ENCODE measurements at places on chromosomes 12 and 14.

DNA sequence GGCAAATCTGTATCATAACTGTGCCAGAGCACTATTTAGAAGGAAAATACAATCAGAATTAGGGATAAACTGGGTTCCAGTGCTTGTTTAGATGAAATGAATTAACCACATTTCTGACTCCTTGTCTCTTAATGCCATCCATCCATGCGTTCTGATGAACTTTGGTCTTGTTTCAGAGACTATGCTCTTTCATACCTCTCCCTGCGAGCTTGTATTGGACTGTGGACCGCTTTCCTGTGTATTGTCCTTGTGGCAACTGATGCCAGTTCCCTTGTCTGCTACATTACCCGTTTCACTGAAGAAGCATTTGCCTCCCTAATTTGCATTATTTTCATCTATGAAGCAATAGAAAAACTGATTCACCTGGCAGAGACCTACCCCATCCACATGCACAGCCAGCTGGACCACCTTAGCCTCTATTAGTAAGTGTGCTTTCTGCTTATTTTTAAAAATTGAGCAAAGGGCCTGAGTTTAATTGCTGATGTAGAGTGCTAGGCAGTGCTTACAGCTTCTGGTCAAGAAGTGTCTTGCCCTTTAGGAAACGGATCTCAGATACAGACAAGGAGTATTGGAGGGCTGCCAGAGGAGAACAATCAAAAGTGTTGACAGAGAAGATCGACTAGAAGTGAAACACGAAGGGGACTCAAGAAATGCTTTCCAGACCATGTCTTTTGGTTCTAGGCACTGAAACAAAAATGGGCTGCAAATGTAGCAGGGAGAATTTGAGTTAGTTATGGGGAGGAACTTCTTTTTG is 46.7 kb downstream of the SLC4A8 start:
- no peak for DNase-seq

DNA sequence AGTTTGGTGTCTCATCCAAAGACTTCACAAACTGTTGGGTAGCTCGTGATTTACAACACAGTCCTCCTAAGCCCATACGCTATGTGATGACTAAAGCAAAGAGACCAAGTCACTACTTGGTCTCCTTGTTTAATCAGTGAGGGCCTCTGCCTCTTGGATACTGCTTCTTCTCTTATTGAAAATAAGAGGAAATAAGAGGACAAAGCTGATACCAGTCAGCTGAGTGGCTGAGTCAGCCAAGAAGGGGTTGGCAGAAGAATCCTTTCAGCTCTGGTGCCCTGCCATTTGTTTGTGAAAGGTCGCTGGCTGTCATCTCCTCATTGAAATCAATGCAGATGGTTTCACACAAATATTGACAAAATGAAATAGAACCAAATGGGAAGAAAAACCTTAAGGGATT is 67.5 kb upstream of the SLC35F4 start:
- no peak for DNase-seq

DNA sequence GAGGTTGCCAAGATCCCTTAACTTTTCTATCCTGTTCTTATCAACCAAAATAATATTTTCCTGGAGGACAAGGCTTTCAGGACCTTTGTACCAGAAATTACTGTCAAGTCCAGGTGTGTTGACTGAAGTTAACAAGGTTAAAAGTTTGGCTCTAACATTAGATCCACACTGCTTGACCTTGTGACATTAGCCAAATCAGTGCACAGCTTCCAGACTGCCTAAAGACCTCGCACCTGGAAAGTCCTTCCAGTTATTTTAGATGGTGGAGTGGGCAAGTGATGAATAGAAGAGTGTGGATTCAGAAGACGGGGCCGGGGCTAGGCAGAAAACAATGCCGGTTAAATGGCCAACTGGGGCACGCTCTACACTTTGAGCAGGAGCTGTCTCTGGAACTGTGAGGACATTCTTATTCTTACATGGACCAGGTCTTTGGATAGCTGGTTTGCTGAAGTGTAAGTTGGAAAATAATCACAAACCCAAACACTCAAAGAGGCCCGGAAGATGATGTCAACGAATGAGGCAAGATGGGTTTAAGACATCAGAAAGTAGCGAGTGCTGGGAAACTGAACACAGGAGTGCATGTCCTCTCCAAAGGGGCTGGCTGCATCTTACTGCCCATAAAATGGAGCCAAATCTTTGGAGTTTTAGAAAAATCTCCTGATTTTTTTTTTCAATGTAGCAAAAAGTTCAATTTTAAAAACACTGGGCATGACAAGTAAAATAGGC is 56.3 kb downstream of the NIN start:
- no peak for DNase-seq

DNA sequence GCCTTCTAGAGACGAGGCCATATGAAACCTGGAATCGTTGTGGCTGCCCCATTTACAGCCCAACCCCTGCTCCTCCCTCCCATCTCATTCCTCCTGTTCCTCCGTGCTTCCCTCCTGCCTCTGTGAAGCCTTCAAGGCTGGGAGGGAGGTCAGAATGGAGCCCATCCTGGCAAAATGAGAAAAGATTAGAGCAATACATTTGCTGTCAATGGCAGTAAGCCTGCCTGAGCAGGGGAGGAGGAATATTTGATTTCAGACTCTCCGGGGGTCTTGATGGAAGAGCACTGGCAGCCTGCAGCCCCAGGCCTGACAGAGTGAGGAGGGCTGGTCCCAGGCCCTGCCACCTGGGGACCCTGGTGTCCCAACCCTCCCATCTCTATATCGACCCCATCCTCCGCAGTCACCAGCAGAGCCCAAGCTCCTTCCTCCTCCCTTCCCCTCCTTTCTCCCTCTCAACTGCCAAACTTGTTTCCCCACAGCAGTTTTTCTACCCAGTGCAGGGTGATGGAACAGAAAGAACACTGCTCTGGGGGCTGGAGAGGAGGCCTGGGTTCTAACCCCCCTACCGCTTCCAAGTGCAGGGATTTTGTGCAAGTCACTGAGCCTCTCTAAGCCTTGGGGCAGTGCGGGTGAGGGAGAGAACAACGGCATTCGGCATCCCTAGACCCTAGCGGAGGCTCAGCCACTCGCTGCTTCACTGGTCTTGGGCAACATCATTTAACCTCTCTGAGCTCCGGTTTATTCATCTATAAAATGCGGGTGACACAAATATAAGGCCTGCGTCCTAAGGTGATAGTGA is 16.0 kb upstream of the RACGAP1 start:
- no peak for DNase-seq

DNA sequence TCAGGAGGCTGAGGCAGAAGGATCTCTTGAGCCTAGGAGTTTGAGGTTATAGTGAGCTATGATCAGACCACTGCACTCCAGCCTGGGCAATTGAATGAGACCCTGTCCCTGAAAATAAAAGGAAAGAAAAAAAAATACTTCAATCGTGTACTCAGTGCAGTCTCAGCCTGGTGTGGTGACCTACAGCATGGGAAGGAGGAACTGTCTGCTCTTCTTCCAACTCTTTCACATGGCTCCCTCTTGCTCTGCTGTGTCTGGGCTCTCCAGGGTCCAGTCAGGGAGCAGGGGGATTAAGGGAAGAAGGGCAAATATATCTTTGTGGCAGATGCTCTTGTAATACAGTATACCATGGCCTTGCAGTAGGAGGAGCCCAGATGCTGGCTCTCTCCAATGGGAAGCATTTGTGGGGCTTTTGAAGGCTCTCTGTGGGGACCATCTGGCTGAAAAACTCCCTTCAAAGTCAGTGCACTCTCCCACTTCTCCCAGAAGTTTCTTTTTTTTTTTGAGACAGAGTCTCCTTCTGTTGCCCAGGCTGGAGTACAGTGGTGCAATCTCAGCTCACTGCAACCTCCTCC is 76.6 kb upstream of the TMPO start:
- DNase-seq = no peak

DNA sequence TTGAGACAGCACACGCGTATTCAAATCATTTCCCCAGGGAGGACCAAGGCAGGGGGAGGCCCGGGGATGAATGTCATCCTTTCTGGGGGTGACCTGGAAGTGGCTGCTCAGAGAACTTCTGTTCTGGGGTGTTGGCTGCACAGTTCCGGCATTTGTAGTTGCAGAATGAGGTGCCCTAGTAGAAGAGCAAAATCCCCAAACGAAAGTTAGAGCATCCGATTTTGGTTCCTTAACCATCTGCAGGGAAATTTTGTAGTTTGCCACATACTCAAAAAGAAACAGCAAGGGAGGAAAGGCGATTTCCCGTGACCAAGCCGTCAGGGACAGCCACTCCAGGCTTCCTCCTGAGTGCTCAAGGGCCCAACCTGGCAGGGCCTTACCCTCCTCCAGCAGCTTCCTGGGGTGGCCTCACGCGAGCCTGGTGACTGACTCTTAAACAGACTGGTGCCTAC is 13.0 kb upstream of the TRAF3 start:
- no peak for DNase-seq

- DNase-seq = no peak
Observed at GRCh38 chr12:91078501-91078900, 20.7 kb upstream of the KERA start.

GRCh38 chr14:104213301-104214034 is 75.1 kb downstream of the KIF26A start:
- DNase-seq = no peak

- DNase-seq = no peak
Observed at GRCh38 chr14:65618996-65619395, 206.5 kb downstream of the FUT8 start.

- no peak for DNase-seq
Observed at GRCh38 chr14:36866867-36867266, 205.2 kb downstream of the PAX9 start.

- no peak for DNase-seq
Observed at GRCh38 chr14:34436118-34436905, 25.7 kb downstream of the SPTSSA start.

- no peak for DNase-seq
Observed at GRCh38 chr12:44258246-44258645, 422.4 kb downstream of the TMEM117 start.

DNA sequence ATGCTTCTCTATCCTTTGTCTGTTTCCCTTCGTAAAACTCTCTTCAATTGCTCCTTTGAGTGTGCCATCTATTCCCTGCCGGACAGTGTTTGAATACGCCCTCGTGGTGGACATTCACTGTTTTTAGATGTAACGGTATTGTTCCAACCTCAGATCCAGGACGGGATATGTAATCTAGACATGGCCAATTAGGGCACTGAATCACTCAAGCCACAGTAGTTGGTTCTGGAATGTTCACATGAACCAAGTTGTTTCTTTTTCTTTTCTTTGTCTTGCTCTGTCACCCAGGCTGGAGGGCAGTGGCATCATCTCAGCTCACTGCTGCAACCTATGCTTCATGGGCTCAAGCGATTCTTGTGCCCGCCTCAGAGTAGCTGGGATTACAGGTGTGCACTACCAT is 204.2 kb upstream of the PLXNC1 start:
- DNase-seq = no peak

All from NCI-H1436 treated with DMSO at 0.1 percent for 48 hours (cell line).